ENCODE measurements at places on chromosomes 2 and 18.
A peak's percentile ranks its signal among the peaks of the same experiment; 100 is the strongest.

- no peak for DNase-seq
Observed at GRCh38 chr2:21289989-21290388, 166.2 kb downstream of the TDRD15 start.

GRCh38 chr2:220127311-220127710 lies 499.9 kb downstream of the SLC4A3 start:
- no peak for DNase-seq

GRCh38 chr2:239337122-239337876 lies 63.5 kb downstream of the HDAC4 start:
- DNase-seq, result no peak

DNA sequence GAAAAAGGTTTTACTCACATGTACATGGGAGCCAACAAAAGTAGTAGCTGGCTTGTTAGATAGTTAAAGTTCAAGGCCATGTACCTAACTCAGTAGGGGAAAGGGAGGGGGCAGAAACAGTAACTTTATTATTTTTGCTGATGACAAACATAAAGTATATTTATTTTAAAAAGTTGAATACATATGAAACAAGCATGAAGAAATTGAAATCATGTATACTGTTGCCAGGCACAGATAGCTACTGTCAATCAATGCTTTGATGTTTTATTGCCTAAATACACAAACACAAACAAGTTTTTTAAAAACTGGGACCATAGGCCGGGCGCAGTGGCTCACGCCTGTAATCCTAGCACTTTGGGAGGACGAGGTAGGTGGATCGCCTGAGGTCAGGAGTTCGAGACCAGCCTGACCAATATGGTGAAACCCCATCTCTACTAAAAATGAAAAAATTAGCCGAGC lies 7.6 kb upstream of the PSD4 start:
- no peak for DNase-seq

- DNase-seq, result no peak
Observed at GRCh38 chr2:39000552-39000951, 110.9 kb downstream of the ARHGEF33 start.

DNA sequence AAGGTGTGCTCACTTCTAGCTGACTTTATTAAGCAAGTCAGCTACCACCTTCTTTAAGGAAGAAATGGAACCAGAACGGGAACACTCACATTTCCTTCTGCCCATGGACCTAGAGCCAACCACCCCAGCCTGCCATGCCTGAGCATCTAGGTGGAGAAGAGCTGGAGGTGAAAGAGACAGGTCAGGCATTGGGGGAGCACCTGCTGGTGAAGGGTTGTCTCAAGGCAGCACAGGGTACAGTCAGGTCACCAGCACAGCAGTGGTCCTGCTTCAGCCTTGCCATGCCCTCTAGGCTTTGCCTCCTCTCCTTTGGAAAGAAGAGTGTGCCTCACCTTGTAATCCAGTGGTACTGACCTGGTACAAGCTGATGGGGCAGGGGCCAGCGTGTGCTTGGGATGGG lies 107.9 kb downstream of the KCNF1 start:
- DNase-seq, result no peak

DNA sequence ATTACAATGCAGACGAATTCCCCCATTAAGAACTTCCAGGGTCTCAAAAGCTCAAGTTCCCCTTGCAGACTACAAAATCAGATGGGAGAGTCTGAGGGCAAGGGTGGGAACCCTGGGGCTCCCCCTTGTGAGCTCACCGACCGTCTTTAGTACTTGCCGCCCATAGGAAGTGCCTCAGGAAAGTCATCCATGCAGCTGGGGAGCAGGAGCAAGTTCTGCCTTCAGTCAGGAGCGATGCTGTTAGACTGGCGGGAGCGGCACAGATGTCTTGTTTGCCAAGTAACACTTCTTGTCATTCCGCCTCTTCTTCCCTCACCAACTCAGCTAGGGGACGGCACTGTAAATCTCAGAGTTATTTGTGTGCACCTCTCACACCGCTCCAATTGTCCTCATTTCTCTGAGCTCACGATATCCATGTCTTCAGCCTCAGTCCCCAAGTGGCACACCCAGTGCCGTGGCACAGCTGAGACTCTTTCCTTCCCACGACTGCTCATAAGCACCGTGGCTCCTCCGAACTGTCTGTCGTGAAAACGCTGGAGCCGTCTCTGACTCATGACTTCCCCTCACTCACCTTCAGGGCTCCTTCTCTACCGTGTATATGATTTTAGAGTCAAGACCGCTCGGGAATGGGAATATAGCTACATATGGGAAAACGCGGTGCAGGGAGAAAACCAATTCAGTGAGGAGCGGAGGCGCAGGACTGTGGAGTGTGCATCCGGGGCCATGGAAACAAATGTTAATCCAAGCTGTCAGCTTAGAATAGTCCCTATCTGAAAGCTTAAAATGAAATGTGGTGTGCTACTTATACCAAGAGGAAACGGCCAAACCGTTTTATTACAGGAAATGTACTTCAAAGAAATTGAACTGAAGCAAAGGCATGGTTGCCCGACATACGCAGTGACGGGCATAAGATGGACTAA lies 34.0 kb downstream of the UXS1 start:
- no peak for DNase-seq

GRCh38 chr2:42788-43187 lies 3.5 kb downstream of the FAM110C start:
- DNase-seq, result no peak

GRCh38 chr2:173521450-173522192 lies 166.9 kb downstream of the CDCA7 start:
- DNase-seq, result no peak

DNA sequence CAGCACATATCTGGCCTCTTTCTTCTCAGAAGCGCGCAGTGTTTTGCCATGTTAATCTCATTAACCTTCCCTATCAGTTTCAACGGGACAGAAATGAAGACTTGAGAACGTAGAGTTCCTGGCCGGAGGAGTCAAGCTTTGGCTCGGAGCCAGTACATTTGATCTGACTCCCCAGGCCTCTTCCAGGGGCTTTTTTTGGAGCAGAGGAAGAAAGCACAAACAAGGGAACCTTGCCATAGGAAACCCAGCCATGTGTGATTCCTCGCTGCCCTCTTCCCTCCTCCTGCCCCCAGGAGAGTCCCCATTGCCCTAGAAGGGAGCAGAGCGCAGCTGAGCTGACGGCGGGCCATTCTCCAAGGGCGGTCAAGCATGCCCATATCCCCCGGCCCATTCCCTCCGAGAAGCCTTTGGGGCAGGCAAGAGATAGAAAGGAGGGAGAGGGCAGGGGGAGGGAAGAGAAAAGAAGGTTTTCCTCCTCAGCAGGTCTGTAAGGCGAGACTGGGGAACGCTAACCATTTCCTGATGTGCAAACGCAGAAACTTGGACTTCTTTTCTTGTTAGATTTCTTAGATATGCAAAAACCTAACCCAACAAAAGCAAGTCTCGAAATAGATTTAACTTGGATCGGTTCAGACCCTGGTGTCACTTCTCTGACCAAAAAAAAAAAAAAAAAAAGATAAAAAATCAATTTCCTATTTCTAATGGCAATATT lies 63.7 kb upstream of the POU3F3 start:
- no peak for DNase-seq

DNA sequence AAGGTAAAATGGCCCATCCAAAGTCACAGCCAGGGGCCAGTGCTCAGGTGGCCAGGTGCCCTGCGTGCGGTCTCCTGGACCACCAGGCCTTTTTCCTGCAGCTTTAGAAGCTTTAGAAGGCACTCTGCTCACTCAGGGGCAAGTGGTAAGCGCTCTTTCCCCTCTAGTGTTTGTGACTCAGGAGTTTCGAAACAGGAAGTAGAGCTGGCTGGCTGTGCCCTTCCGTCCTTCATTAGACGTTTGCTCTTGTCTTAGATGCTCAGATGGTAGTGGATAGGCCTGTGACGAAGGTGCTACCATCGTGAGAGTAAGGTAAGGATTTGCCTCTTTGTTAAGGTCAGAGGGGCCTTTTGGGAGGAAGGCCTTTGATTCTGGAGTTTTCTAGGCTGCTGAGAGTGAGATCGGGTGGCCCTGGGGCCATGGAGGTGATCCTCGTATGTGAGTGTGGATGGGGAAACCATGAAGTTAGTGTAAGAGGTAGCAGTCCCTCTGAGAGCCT lies at the start of gene CASP8:
CASP8 (plus strand) TSS at position 235 of the 499 bp plus-strand sequence. CDS start 5,951 bp downstream, outside the sequence.
- peak; percentile 59 for DNase-seq

GRCh38 chr2:52391621-52392020 lies 1359.7 kb upstream of the NRXN1 start:
- DNase-seq, result no peak

- no peak for DNase-seq
Observed at GRCh38 chr2:145524836-145525235, 1004.9 kb upstream of the ZEB2 start.

DNA sequence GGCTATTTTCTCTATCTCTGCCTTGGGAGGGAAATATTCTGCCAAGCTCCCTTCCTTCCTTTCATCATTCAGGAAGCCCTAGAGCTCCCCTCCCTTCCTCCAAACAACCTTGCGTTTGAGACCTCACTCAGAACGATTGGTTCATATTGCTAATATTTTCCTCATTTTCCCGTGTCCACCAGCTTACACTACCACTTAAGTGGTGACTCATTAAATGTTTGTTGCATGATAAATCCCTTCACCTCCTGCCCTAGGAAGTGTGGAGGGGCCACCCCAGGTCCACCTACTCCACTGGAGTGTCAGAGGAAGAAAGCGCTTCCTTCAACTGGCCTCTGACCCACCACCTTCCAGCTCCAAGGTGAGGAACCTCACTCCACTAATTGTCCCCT lies 2.3 kb upstream of the LPIN2 start:
- DNase-seq, result peak; percentile 71

DNA sequence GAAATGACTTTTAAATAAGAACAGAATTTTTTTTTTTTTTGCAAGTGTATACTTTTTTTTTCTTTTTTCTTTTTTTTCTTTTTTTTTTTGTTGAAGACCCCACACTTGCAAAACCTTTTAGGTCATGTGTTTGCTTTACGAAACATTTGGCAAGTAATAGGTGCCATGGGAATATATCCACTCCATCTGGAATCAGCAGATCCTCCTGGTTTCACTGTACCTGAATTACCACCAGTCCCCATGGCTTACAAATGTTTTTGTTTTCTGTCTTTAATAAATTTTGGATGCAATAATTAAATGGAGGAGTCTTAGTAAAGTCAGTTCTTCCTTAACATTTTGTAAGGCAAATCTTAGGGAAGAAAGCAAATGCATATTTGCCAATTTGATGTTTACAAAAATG lies 559.7 kb upstream of the ZEB2 start:
- no peak for DNase-seq

DNA sequence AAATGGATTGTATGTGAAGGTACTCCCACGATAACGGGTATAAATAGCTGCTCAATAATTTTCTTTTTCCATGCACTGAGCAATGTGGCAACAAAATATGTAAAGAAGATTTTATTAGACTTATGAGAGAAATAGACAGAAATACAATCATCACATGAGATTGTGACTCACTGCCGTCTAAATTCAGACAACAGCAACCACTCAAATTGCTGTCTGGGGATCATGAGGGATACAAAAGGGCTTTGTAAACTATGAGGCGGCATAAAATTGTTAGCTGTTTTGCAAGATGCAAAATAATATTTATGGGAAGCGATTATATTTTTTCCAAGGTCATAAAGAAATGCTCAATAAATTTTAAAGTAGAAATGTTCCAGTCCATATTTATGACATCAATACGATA lies 259.1 kb upstream of the AGAP1 start:
- no peak for DNase-seq

Data from HTR-8/SVneo (cell line).